CD14-positive monocyte (primary cell): ENCODE measurements at places on chromosomes 12 and 14.

- H3K4me1 ChIP-seq = no peaks in the 10 kb centered on the region
- DNase-seq = no peak
- no peaks in the 10 kb centered on the region for H3K27me3 ChIP-seq
- H3K4me3 ChIP-seq = no peak overlapping the region
- H3K36me3 ChIP-seq = peaks cover 91% of the 10 kb centered on the region
These were observed 21.9 kb downstream of the ANKLE2 start for GRCh38 chr12:132739600-132740312.

GRCh38 chr14:89357655-89358297 is 59.3 kb downstream of the FOXN3 start:
- no peaks in the 10 kb centered on the region for H3K27me3 ChIP-seq
- H3K27ac ChIP-seq = peak overlapping the region; percentile 82
- DNase-seq = peak; percentile 85
- no peak overlapping the region for H3K4me3 ChIP-seq
- no peaks in the 10 kb centered on the region for H3K36me3 ChIP-seq
- peaks cover 56% of the 10 kb centered on the region for H3K4me1 ChIP-seq

- H3K4me1 ChIP-seq = peaks cover 42% of the 10 kb centered on the region
- peak overlapping the region; percentile 68 for H3K4me3 ChIP-seq
- peak overlapping the region; percentile 21 for H3K27ac ChIP-seq
- no peaks in the 10 kb centered on the region for H3K36me3 ChIP-seq
- H3K27me3 ChIP-seq = no peaks in the 10 kb centered on the region
These were observed 8.3 kb downstream of the FMNL3 start for GRCh38 chr12:49698619-49699545.

GRCh38 chr12:122371475-122372045 is 50.9 kb downstream of the CLIP1 start:
- H3K36me3 ChIP-seq = peaks cover 33% of the 10 kb centered on the region
- no peak for DNase-seq
- no peak overlapping the region for H3K4me3 ChIP-seq
- H3K27me3 ChIP-seq = no peaks in the 10 kb centered on the region
- no peaks in the 10 kb centered on the region for H3K4me1 ChIP-seq

GRCh38 chr14:68795597-68796417 is 2.9 kb upstream of the ZFP36L1 start:
- DNase-seq = peak; percentile 86
- peak overlapping the region; percentile 98 for H3K27ac ChIP-seq
- H3K4me1 ChIP-seq = peaks cover 20% of the 10 kb centered on the region
- H3K27me3 ChIP-seq = no peaks in the 10 kb centered on the region
- H3K36me3 ChIP-seq = peaks cover 4% of the 10 kb centered on the region

GRCh38 chr14:87000081-87000480 is 992.9 kb downstream of the GALC start:
- no peak overlapping the region for H3K4me3 ChIP-seq
- no peak for DNase-seq
- no peak overlapping the region for H3K27ac ChIP-seq
- H3K36me3 ChIP-seq = no peaks in the 10 kb centered on the region
- no peaks in the 10 kb centered on the region for H3K4me1 ChIP-seq

DNA sequence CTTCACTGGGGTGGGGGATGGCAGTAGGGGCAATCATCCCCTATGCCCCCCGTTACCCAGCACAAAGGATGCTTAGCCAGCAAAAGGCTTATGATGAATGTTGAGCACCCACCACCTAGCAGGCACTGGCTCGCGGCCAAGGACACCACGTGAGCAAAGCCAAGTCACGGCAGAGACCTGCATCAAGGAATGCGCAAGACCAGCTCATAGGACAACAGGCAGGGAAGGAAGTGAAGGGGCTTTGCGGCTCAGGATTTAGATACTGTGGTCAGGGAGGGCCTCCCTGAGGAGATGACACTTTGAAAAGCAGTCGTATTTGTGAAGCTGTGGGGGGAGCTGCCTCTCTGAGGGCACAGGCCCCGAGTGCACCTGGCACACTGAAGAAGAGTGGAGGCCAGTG is 32.8 kb downstream of the SH2B3 start:
- no peaks in the 10 kb centered on the region for H3K27me3 ChIP-seq
- peak; percentile 63 for DNase-seq
- peak overlapping the region; percentile 90 for H3K27ac ChIP-seq
- peaks cover 100% of the 10 kb centered on the region for H3K4me1 ChIP-seq
- H3K4me3 ChIP-seq = peak overlapping the region; percentile 1
- H3K36me3 ChIP-seq = peaks cover 38% of the 10 kb centered on the region

DNA sequence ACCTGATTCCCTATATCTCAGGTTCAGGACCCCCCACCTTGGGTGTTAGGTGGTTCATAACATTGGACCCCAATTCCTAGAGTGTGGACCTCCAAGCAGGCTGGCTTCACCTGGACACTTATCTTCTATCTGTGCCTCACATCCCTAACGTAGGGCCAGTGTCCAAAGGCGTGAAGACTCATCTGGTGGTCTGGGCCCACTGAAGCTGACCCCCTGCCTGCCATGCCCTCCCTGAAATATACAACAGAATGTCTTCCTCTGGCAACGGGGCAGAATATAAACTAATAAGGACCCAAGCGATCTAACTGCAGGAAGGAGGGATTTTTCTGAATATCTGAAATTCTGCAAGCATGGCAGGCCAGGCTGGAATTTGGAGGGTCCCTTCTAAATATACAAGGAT is 5.6 kb downstream of the HOXC13 start:
- H3K27ac ChIP-seq = no peak overlapping the region

DNA sequence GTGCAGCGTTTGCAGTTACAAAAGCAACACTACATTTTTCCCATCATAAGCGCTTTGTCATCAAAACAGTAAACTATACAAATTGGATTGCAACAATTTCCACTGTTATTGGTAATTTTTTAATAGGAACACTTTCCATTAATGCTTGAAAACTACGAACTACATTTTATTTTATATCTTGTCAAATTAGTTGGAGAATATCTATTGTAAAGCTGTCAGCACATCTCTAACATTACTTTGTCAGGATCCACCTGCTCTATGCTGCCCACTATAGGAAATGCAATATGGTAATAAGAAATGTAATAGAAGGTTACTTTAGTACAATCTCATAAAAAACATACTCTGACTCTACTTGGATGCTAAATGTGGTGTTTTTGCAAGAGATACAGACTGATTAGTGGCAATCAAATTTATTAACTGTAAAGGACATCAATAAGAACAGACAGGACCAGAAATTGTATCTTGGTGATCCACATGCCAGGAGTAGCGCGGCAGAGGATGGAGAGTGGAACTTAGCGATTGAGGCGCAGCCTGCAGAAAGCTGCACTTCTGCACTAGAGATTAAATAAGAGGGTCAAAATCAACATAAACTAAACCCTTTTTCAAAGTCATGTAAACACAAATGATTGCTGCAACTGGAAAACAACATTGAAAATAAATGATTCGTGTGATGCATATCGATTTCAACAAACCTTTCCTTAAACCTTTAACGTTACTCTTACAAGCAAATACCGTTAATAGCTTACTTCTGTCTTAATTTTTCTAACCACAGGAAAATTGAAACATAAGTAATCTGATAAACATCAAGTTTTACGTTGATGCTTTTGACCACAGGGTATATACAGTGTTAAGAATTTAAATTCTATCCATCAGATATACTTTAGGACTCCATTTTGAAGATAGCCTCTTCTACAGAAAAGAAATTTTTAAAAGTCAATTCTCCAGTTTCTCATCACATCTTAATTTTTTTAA is 3.6 kb upstream of the ARID2 start:
- peak overlapping the region; percentile 65 for H3K4me3 ChIP-seq
- DNase-seq = no peak
- peaks cover 40% of the 10 kb centered on the region for H3K4me1 ChIP-seq
- no peaks in the 10 kb centered on the region for H3K27me3 ChIP-seq
- no peaks in the 10 kb centered on the region for H3K36me3 ChIP-seq
- H3K27ac ChIP-seq = peak overlapping the region; percentile 95

- H3K27ac ChIP-seq = peak within 1 kb of the TSS; percentile 93
- peaks cover 20% of the 10 kb centered on the region for H3K4me1 ChIP-seq
- H3K4me3 ChIP-seq = peak within 1 kb of the TSS; percentile 81
- H3K27me3 ChIP-seq = no peaks in the 10 kb centered on the region
- peak; percentile 88 for DNase-seq
These were observed at the start of the genes KCTD10 and UBE3B for GRCh38 chr12:109477185-109477962. Gene KCTD10 (minus strand): TSS chr12:109477300. CDS start chr12:109477262, 38 bp downstream. Gene UBE3B (plus strand): TSS chr12:109477634. CDS start chr12:109483552, 5,918 bp downstream.

- H3K4me3 ChIP-seq = no peak overlapping the region
- no peak overlapping the region for H3K27ac ChIP-seq
- H3K27me3 ChIP-seq = no peaks in the 10 kb centered on the region
- peaks cover 4% of the 10 kb centered on the region for H3K4me1 ChIP-seq
- H3K36me3 ChIP-seq = no peaks in the 10 kb centered on the region
- no peak for DNase-seq
These were observed 20.2 kb downstream of the ZFHX2 start for GRCh38 chr14:23531391-23531790.

DNA sequence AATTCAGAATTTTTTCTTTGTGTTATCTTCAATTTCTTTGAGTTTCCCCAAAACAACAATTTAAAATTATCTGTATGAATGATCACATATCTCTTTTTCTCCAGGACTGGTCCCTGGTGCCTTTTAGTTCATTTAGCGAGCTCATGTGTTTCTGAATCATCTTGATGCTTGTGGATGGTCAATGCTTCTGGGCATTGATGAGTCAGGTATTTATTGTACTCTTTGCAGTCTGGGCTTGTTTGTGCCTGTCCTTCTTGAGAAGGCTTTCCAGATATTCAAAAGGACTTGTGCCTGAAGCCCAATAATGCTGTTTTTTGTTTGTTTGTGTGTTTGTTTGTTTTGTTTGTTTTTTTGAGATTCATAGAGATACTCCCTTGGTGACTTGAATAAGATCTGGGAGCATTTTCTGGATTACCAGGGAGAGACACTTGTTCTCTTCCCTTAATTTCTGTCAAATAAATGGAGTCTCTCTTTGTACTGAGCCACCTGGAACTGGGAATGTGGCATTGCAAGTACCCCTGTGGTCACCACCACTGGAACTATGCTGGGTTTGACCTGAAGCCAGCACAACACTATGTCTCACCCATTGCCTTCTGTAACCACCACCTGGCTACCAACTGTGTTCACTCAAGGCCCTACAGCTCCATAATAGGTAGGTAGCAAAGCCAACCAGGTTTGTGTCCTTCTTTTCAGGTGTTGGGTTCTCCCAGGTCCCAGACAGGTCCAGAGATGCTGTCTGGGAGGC is 56.3 kb downstream of the SLC6A15 start:
- no peak overlapping the region for H3K27ac ChIP-seq
- DNase-seq = no peak
- no peak overlapping the region for H3K4me3 ChIP-seq
- no peaks in the 10 kb centered on the region for H3K27me3 ChIP-seq
- H3K4me1 ChIP-seq = no peaks in the 10 kb centered on the region

- H3K4me1 ChIP-seq = peaks cover 8% of the 10 kb centered on the region
- no peak overlapping the region for H3K4me3 ChIP-seq
- DNase-seq = no peak
These were observed 865 bp downstream of the RGS6 start for GRCh38 chr14:71933001-71933587.

DNA sequence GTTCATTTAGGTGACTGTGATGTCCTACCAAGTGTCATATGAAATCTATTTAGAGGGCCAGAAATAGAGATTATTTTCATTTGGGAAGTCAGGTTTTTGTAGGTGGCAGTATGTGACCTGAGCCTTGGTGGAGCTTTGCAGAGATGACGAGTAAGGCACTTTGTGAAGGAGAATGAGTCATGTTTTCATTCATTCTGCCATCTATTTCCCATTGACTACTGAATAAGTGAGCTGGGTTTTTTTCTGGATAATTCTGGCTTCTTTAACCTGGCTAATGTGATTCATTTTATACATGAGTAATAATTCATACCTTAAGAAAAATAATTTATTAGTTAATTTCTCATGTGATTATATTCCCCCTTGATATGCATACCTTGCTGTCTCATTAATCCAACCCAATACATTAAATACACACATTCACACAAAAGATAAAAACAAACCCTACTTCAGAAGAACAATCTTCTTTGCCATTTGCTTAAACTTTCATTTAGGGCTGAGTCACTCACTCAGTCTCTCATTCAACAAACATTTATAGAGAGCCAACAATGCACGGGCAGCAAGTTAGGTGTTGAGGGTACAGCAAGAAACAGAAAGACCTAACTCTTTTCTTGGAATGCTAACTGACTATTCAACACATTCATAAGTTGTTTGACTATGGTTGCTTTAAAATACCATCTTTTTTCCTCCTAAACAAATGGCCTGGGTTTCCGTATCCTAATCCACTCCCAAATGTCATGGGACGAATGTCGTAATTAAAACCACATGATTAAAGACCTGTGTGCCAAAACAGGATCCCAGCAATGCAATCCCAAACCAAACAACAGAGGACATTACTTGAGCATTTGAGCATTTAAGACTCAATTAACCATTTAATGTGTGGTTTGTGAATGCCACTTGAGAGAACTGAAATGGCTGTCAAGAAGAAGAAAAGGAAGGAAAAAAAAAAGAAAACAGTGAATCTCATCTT is 78.0 kb downstream of the KITLG start:
- no peaks in the 10 kb centered on the region for H3K4me1 ChIP-seq
- H3K27me3 ChIP-seq = no peaks in the 10 kb centered on the region
- no peak for DNase-seq
- no peak overlapping the region for H3K4me3 ChIP-seq

GRCh38 chr14:36423430-36423829 is 96.6 kb downstream of the NKX2-1 start:
- H3K27ac ChIP-seq = no peak overlapping the region
- no peaks in the 10 kb centered on the region for H3K36me3 ChIP-seq
- H3K4me1 ChIP-seq = no peaks in the 10 kb centered on the region

DNA sequence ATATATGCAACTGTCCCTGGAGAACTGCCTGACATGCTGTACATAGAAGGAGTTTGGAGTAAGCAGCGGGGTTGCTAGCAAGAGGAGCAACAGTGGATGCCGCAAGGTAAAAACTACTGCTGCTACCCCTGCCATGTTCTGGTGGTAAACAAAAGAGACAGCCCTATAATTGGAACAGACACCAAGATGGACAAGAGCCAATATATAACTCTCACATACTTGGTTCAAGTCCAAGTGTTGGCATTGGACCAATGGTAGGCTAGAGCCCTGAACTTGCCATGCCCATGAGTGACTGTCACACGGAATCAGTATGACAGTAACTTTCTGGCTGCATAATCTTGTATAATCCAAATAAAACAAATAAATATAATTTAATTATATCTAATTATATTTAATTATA is 13.7 kb downstream of the ATXN7L3B start:
- DNase-seq = no peak
- H3K4me1 ChIP-seq = no peaks in the 10 kb centered on the region
- H3K36me3 ChIP-seq = no peaks in the 10 kb centered on the region
- H3K27ac ChIP-seq = no peak overlapping the region
- H3K27me3 ChIP-seq = no peaks in the 10 kb centered on the region
- no peak overlapping the region for H3K4me3 ChIP-seq
